T1000 (cell line): ENCODE measurements at places on chromosomes 3 and 15.

- no peak for DNase-seq
These were observed 49.4 kb downstream of the NKIRAS1 start for GRCh38 chr3:23867400-23867799.

DNA sequence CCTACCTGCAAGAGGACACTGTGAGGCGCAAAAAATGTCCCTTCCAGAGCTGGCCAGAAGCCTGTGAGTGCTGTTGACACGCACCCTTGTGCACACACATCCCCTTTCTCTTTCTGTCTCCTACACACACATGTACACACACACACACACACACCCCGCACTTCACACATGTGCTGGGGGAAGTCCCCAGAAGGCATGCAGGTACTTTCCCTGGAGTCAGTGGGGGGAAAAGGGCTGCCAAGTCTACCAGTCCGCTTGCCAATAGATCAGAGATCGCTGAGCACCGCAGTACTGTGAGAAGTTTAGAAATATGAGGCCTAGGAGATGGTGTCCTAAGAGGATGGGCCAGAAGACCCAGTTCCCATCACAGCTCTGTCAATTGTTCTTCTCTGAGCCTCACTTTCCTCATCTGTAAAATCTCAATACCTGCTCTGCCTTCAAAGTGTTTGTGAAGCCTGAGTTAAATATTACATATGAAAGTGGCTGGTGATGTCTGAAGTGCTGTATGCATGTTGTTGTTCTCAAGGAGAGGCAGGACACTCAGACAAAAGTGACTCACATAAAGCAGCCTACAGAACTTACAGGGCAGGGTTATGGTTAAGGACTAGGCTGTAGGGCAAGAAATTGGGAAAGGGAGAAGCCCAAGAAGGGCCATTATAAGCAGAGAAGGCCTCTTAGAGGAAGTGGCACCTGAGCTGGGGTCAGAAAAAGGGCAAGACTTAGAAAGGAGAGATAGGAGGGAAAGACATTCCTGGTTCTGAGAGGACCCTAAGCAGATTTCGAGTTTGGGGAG lies 6.8 kb downstream of the IL17RE start:
- DNase-seq, result no peak

DNA sequence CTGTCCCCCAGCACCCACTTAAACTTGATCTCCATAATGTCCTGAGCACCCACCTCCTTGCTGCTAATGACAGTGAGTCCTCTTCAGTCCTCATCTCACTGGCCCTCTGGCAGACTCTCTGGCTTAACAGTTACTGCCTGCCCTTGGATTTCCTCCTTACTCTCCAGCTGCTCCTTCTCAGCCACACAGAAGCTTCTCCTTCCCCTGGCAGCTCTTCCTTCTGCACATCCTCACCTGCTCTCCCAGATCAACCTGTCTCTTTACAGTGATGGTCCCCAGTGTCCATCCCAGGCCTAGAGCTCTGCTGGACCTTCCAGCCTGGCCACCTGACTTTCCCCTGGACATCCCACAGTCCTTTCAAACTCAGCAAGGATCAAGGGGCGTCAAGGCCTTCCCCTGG lies 47.4 kb upstream of the SMAD3 start:
- no peak for DNase-seq

DNA sequence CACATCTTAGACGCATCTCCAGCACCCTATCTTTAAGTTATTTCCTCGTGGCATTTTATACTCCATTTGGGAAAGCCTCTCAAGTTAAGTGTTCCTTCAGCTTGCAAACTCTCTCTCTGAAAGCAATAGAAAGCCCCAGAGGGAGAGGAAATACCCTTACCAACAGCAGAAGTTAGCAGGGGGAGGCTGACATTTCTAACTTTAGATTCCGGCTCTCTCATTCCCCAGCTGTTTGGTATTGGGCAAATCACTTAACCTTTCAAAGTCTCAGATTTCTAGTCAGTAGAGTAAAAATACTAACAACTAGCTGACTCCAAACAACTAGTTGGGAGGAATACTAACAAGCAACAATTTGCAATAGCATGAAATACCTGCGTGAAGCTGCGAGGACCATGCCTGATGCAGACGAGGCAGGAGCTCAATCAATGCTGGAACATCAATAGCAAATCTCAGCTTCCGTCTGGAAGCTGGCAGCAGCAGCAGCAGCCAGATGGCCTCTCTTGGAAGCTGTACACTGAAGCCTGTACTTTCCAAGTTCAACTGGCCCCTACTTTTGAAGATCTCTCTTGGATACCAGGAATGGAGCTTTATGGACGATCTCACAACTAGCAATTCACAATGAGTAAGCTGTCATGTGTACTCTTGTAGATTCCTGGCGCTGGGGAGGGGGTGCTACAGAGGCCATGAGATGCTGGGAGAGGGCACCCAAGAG lies 47.8 kb downstream of the THBS1 start:
- no peak for DNase-seq

DNA sequence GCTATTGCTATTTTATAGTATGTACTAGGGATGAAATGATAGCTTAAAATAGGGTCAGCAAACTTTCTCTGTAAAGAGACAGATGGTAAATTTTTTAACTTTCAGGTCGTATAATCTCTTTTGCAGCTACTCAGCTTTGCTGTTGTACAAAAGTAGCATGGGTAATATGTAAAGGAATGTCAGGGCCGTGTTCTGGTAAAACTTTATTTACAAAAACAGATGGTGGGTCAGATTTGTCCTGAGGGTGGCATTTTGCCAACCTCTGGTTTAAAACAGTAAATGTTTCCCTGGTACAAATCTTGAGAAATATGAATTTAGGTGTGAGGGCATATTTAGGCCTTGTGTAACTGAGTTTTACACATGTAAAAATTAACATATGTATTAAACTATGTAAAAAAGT lies 18.6 kb downstream of the NMD3 start:
- no peak for DNase-seq

DNA sequence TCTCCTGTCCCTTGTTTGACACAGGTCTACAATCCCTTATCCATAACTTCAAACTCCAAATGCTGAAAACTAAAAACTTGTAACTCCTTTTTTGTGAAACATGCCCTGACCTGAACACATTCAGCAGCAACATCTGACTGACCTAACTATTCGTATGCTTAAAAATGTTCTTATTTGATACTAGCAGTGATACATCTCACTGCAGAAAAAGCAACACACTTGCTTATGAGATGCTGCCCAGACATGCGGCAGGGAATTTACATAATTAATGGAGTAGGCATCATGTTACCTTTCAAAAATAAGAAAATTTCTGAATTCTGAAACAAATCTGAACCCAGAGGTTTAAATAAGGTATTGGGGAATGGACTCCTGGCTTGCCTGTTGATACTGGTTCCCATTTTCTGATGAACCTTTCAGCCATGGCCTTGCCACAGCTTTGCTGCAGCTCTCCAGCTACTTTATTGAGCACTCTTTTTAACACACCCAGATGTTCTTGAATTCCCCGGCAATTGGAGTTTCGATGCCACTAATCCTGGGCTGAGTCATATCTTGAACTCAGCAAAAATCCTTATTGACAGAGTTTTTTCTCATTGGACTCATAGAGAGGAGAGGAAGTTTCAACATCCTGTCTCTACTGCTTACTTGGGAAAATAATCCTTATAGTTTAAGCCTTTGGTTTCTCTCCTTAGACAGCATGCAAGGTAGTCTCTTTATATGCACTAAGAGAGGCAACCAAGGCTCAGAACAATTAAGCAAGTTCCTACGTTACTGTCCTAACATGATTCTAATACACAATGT lies 296.6 kb upstream of the LMCD1 start:
- no peak for DNase-seq

DNA sequence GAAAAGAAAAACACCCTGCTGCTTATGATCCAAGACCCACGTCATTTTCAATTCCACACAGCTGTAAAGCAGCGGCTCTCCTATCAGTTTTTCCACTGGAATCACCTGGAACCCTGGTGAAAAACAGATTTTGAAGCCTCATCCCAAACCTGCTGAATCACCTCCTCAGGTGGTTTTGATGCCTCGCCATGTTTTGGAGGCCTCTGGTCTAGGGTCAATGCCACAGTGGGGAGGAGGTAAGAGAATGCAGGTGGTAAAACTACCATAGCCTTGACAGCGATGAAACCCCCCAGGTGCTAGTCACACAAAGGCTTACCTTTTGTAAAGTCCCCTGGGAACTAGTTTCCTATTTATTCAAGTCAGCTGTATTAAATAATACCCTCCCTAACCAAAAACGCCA lies 24.8 kb downstream of the MYO1E start:
- DNase-seq, result no peak

DNA sequence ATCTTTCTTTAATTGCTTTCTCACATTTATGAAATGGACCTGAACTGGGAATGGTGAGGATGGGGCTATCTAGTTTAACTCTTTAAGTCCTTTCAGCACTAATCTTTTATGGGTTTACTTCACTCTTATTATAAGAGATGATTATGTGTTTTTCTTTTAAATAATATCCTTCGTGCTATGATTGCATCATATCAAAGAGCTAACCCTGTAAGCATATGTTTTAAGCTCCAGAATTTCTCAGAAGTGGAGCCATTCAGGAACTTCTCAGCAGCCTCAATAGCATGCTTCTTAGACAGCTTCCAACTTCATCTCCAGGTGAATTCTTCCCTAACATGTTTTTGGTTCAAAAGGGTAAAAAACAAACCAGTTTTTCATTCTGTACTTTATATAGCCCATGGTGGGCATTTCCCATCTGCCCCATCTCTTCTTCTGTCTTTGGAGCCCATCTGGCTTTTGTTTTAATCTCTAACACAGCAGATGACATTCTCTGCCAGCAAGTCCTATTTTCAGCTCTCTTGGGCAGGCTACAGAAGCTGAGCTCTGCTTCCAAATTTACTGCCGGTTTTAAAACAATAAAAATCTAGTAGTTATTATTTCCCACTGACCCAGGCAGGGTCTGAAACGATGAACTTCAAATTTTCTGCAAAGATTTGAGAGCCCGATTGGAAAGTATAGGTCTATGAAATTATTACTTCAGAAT lies 26.8 kb upstream of the IL1RAP start:
- DNase-seq, result no peak
